Hippocampal formation (tissue), 2 donors: ENCODE measurements at places on chromosomes 1 and 21.
A peak's percentile ranks its signal among the peaks of the same experiment; 100 is the strongest.

- no peak for DNase-seq
These were observed 57.9 kb upstream of the LGALS8 start for GRCh38 chr1:236465959-236466303.

- DNase-seq, result no peak
These were observed 123.8 kb upstream of the TMEM51 start for GRCh38 chr1:15029786-15030185.

DNA sequence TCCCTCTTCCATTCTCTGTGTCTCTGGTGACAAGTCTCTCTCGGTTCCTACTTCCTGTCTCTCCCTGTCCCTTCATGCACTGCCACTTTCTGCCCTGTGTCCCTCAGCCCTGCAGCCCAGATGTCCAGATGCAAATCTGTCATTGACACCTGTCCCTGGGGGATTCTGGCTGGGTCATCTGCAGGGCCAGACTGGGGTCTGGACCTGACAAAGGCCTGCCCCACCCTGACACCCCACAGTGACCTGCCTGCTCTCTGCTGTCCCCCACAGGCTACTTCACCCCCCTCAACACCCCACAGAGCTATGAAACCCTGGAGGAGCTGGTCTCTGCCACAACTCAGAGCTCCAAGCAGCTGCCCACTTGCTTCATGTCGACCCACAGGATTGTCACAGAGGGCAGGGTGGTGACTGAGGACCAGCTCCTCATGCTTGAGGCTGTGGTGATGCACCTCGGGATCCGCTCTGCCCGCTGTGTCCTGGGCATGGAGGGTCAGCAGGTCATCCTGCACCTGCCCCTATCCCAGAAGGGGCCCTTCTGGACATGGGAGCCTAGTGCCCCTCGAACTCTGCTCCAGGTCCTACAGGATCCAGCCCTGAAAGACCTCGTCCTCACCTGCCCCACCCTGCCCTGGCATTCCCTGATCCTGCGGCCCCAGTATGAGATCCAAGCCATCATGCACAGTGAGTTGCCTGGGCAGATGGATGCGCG lies 7.2 kb downstream of the THEMIS2 start:
- no peak for DNase-seq

DNA sequence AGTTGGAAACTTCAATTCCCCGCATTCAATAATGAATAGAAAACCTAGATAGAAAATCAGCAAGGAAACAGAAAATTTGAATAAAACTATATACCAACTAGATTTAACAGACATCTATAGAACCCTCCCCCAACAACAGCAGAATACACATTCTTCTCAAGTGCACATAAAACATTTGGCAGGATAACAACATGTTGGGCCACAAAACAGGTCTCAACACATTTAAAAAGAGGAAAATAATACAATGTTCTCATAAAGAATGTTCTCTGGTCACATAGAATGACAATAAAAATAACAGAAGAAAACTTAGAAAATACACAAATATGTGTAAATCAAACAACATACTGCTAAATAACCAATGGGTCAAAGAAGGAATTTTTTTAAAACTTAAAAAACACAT lies 24.9 kb downstream of the ITGB3BP start:
- no peak for DNase-seq

GRCh38 chr1:67883069-67883468 lies 49.8 kb upstream of the GNG12 start:
- no peak for DNase-seq

GRCh38 chr21:41366522-41367151 lies 4.8 kb downstream of the MX2 start:
- DNase-seq, result no peak

GRCh38 chr1:94819945-94820746 lies at the start of gene SLC44A3:
Gene SLC44A3, plus strand, starts transcription at chr1:94820357. Its CDS starts 95 bp downstream, at chr1:94820452.
- no peak for DNase-seq

GRCh38 chr21:41725421-41726031 lies 41.3 kb downstream of the RIPK4 start:
- DNase-seq, result no peak

DNA sequence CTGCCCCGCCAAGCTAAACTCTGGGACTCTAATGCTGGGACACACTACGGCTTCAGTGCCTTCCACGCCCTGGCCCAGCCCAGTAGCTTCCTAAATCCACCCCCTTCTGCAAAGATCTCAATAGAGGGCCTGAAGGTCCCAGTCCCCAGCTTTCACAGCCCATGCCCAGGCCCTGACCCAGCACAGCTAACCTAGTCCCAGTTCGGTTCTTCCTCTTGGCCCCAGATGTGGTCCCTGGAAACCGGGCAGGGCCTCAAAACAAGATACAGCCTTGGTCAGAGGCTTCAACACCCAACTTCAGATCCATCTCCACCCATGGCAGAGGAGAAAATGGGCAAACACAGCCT lies 646 bp upstream of the PDZK1IP1 start:
- DNase-seq, result no peak

DNA sequence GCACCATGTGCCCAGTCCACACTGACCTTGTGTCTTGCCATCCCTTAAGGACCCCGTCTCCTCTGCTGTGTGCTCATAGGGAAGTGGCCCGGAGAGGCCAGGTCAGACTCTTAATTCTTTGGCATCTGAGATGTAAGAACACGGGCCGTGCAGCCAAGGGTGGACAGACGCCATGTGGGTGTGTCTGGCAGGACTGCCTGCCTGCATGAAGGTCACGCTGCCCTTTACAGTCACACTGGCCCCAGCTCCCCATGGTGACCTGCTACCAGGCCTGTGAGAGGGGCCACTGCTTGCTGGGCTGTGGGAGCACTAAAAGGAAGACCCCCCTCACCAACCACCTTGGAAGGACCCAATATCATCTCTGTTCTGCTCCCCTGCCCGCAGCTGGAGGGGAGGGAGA lies 17.7 kb downstream of the DHRS3 start:
- no peak for DNase-seq

- no peak for DNase-seq
These were observed 87.3 kb upstream of the RAB4A start for GRCh38 chr1:229183588-229183987.

- DNase-seq, result no peak
These were observed 121.2 kb downstream of the LMX1A start for GRCh38 chr1:165235155-165235776.

DNA sequence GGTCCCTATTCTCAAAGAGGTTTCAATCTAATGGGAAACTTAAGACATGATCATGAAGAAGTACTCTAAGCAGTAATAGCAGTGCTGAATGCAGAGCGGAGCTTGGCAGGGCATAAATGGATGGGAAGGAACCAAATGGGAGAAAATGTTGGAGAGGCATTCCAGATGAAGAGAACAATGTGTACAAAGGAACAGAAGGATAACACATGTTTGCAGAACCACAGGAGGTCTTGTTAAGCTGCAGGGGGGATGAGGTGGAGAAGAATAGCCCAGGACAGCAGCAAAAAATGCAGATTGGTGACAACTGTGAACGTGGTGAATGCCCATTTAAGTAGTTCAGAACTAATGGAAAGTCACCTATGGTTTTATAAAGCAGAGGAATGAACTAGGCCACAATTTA lies 99.1 kb downstream of the ASTN1 start:
- DNase-seq, result no peak

DNA sequence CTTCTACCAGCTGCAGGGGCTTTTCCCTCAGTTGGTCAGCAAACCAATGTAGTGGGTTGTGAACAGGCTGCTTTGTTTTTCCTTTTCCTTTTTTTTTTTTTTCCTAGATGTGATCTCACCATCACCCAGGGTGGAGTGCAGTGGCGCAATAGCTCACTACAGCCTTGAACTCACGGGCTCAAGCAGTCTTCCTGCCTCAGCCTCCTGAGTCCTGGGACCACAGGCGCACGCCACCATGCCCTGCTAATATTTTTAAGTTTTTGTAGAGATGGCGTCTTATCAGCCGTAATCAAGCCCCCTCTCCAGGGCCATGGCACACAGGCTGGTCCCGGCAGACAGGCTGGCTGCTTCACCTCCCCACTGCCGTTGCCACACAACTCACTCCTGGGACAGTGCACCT lies 3.4 kb upstream of the TRIM11 start:
- no peak for DNase-seq

GRCh38 chr1:60978421-60979357 lies 103.7 kb upstream of the NFIA start:
- no peak for DNase-seq

DNA sequence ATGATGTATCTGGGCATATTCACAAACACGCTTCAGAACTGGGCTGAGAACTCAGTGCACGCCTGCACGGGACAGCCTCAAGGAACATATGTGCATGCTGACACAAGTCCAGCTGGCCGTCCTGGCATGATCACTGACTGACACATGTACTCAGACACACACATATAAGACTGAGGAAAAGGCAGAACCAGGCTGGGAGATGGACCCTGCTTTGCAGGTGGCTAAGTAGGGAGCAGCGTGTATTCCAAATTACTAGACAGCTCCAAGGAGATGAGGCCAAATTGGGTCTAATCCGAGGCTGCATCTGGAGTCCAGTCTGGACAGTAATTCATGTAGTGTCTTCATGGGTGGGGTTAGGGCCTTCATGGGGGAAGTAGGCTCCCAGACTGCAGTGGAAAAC lies 41.4 kb upstream of the GJB5 start:
- DNase-seq, result no peak

DNA sequence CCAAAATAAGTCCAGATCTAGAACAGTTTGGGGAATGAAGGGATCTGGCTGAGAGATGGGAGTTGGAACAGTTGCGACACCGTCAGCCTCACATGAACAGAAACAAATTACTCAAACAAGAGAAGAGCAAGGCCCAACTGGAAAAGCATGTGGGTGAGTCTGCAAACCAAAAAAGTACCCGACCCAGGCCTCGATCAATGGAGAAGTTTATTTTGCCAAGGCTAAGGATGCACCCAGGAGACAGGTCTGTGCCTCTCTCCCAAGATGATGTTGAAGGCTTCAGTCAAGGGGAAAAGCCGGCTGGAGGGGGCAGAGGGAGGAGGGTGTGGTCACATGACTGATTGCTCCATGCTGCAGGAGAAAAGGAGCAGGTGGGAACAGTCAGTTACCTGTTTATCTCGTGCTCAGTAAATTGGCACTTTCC lies 42.3 kb downstream of the KRTAP10-1 start:
- no peak for DNase-seq

DNA sequence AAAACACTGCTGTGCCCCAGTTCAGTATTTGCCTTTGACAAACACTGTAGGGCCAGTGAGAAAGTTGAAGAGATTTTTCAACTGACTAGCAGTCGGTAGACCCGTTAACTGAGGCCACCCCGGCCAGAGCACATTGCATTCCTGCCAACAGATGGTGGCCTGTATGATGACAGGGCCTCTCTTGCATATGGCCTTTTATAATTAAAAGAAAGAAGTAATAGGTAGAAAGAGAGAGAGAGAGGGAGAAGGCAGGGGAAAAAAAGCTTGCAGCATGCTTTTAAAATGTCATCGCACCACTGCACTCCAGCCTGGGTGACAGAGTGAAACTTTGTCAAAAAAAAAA lies 4.7 kb upstream of the C1orf174 start:
- DNase-seq, result no peak

- DNase-seq, result no peak
These were observed 83.9 kb downstream of the NID1 start for GRCh38 chr1:235980976-235981375.

DNA sequence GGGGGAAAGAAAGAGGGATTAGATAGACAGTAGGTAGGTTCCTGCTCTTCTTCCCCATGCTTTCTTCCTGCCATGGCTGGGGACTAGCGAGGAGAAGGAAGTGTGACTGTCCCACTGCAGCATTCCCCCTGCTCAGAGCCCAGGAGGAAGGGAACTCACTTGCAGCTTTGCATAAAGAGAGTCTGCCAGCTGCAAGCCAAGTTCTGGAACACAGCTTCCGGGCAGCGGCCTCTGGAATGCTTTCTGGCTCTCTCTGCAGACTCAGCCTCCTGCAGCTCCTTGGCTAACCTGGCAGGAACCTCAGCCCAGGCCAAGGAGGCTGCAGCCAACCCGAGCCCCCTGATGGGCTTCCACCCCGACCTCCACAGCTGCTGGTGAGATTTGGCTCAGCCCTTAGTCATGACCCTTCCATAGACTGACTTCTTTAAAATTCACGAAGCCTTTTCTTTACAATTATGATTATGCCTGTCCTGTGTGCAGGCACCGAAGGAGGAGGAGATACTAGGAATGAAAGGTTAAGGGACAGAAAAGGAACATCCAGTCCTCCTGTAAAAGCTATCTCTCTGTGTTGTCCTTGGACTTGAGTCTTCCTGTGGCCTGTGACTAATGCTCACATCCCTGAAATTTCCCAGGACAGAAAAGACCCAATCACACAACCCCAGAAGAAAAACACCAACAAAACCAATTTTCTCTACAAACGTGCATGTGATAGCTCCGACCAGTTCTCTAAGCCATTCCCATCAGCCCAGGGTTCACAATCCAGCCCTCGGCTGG lies 108.2 kb upstream of the OLIG2 start:
- DNase-seq, result peak; percentile 19

DNA sequence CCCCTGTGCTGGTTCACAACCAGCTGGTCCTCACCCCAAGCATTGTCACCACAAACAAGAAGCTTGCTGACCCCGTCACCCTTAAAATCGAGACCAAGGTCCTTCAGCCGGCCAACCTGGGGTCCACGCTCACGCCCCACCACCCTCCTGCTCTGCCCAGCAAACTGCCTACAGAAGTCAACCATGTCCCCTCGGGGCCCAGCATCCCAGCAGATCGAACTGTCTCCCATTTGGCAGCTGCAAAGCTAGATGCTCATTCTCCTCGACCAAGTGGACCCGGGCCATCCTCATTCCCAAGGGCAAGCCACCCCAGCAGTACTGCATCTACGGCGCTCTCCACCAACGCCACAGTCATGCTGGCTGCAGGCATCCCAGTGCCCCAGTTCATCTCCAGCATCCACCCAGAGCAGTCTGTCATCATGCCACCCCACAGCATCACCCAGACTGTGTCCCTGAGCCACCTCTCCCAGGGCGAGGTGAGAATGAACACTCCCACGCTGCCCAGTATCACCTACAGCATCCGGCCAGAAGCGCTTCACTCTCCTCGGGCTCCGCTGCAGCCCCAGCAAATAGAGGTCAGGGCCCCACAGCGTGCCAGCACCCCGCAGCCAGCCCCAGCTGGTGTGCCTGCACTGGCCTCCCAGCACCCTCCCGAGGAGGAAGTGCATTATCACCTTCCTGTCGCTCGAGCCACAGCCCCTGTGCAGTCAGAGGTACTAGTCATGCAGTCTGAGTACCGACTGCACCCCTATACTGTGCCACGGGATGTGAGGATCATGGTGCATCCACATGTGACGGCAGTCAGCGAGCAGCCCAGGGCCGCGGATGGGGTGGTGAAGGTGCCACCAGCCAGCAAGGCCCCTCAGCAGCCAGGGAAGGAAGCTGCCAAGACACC lies 40.6 kb downstream of the ZBTB17 start:
- DNase-seq, result no peak

GRCh38 chr1:31860581-31860980 lies 44.8 kb upstream of the SPOCD1 start:
- peak; percentile 35 for DNase-seq

DNA sequence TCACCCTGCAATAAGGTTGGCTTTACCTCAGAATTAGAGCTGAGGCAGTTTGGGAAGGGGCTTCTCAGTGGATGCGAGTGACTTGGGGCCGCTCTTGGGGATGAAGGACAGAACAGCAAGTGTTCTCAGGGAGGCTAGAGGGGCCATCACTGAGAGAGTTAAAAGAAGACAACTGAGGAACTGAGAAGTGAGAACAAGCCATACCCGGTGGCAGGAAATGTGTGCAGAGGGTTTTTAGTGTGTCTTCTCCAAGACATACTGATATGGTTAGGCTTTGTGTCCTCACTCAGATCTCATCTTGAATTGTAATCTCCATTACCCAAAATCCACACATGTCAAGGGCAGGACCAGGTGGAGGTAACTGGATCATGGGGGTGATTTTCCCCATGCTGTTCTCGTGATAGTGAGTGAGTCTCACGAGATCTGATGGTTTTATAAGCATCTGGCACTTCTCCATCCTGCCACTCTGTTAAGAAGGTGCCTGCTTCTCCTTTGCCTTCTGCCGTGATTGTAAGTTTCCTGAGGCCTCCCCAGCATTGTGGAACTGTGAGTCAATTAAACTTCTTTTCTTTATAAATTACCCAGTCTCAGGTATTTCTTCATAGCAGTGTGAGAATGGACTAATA lies 75.8 kb downstream of the PCBP3 start:
- DNase-seq, result no peak
